D341Med (cell line): ENCODE measurements at places on chromosomes 5 and 9.

DNA sequence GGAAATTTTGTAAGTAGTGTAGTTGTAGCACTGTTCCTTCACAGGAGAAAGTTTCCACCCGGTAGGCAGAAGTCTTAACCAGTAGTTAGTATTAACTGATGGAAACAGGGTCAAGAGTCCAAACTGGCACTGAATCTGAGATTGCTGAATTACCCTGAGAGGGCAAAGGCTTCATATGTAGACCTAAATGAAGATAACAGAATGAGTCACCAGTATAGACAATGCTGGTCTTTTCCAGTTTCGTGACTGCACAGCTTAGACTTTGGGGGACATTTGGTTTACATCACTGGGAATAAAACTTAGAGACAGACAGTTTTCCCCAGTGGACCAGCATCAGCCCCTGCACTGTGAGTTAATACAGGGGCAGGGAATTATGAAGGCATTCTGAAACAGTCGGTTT is 60.5 kb downstream of the PCSK5 start:
- DNase-seq = no peak

DNA sequence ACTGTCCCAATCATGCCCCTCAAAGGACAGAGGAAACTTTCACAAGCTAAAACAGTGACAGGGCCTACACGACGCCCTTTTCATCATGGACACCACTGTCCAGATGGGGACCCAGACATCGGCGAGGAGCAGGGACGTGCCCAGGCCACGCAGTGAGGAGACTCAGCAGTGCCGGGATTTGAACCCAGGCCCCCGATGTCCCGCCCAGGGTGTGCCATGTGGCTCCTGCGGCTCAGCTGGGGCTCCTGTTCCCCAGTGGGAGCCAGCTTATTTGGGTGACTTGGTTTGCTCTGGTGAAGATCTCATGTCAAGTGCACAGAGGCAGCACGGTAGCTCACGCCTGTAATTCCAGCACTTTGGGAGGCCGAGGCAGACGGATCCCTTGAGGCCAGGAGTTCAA is 82.2 kb downstream of the STK10 start:
- DNase-seq = no peak

- DNase-seq = no peak
These were observed 57.6 kb downstream of the FOXD1 start for GRCh38 chr5:73390972-73391371.

- DNase-seq = peak; percentile 14
These were observed 21.9 kb downstream of the PITX1 start for GRCh38 chr5:135012033-135012588.

- no peak for DNase-seq
These were observed 67.0 kb downstream of the ARHGAP26 start for GRCh38 chr5:142837081-142837725.
